Activated CD4-positive, alpha-beta memory T cell treated with anti-CD3 and anti-CD28 coated beads for 36 hours (primary cell): ENCODE measurements at places on chromosomes 1 and 21. TPM values are rescaled to one million over a fixed set of nuclear protein-coding genes. Genes with fewer than 3 reads are reported as not detected.

Gene BLACAT1
- total RNA-seq, result 1.2 TPM

Gene LAPTM5
- 196 TPM for total RNA-seq

Gene MT1HL1
- not detected for total RNA-seq

DNA sequence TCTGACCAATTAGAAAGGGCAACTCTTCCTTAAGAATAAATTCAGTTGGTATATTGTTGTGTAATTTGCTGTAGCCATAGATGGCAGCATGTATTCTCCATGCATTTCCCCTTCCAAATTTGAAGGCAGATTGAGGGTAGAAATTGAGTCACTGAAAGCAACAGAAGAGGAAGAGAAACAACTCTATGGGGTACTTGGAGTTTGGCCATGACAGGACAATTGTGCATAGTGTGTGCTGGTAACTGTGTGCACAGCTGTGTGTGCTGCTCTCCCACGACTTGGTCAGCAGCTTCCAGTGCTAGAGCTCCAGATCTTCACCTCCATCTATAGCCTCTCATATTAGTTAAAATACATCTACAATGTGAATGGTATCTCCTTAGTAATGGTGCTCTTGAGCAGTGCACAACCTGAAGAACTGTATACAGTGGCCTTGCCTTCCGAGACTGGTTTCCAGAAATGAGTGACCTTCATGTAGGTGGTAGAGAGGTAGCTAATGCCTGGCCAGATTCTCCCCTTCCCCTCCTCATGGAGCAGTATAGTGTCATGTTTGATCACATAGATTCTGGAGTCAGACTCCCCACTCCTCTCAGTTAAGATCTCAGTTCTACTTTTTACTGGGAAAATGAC lies 882 bp upstream of the FCAMR start:
- DNase-seq, result no peak

DNA sequence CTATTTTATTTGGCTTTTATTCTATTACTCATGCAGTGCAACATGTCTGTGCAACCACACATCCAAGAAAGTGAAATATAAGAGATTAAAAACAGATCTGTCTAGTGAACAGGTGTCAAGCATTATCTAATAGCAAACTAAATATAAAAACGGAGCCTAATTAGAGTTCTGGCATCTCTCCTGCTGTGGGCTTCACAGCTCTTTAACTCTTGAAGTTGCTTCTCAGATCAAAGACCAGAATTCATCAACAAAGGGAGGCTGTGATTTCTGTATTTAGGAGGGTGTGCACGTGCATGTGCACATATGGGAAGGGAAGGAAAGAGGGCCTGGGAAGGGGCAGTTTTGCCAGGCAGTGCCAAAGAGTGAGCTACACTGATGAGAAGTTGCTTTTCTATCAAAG lies 81.0 kb downstream of the MIS18A start:
- no peak for DNase-seq

DNA sequence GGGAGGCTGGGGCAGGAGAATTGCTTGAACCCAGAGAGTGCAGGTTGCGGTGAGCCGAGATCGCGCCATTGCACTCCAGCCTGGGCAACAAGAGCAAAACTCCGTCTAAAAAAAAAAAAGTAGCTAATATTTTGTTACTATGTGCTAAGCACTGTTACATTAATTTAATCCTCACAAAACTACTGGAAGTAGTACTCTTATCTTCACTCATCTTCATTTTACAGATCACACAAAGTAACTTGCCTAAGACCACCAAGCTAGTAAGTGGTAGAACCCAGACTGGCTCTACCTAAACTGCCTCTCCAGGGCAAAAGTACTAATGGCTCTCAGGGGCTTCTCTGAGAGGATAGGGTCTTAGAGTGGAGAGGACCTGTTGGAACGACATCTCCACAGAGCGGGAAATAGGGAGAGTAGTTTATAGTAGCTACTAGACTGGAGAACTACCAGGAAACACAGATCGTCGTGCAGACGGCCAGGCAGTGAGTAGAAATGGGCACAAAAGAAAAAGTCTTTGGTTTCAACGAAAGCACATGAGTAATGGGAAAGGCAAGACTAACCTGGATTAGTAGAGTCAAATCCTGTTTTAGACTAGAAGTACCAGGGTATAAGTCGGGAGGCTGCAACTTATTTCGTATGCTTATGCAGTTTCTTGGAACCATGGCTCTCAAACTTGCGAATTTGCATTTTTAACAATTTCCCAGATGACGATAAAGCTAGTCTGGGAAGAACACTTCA lies 1.4 kb downstream of the CLCC1 start:
- DNase-seq, result no peak
